Pulmonary artery endothelial cell (primary cell): ENCODE measurements at places on chromosomes 1 and 21.

DNA sequence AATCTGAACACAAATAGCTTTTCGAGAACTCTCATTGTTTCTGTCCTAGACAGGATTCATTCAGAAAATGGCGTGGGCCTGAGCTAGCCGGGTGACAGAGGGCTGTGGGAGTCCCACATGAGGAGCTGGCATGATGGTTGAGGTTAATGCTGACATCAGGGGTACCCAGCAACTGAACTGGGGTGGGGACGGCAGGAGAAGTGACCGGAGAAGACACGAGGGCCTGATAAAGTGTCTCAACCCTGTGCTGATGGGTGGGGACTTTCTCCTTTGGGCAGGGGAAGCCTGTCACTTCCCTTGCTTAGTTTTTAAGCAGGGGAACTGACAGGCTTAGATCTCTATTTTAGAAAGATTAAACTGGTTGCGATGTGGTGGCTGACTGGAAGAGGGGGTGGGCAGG lies 14.6 kb downstream of the CHIT1 start:
- DNase-seq: no peak

DNA sequence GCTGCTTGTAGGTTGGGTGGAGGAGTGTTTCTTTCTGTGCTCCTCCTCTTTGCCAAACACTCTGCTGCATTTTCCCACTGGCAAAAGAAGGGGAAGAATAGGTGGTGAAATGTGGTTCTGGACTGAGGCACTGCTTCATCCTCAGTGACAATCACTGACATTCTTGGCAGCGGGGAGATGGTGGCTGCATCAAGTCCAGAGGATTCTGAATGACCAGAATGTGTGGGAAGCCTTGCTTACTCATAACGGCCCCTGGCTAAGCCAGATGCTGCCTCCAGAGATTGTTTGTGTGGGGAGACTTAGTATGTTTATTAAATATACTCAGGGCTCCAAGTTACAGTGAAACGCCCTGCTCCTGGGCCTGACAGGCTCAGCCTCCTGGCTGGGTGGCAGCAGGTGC lies 160.3 kb downstream of the CACNA1E start:
- no peak for DNase-seq

- DNase-seq: no peak
Measured at GRCh38 chr21:29256126-29256910, 42.4 kb upstream of the BACH1 start.

GRCh38 chr1:201140235-201140940 lies 13.4 kb upstream of the ASCL5 start:
- no peak for DNase-seq

- DNase-seq: no peak
Measured at GRCh38 chr1:172883844-172884243, 166.9 kb downstream of the TNFSF18 start.

- no peak for DNase-seq
Measured at GRCh38 chr1:226649780-226650179, 89.3 kb downstream of the ITPKB start.

- no peak for DNase-seq
Measured at GRCh38 chr1:202565890-202566602, 144.2 kb downstream of the SYT2 start.
